Neuronal stem cell (in vitro differentiated cells): ENCODE measurements at places on chromosomes 3 and 15.

- no peak for DNase-seq
These were observed 90.2 kb upstream of the CHD2 start for GRCh38 chr15:92809880-92810361.

- no peak for DNase-seq
These were observed 300.5 kb upstream of the IGF1R start for GRCh38 chr15:98347866-98348265.

DNA sequence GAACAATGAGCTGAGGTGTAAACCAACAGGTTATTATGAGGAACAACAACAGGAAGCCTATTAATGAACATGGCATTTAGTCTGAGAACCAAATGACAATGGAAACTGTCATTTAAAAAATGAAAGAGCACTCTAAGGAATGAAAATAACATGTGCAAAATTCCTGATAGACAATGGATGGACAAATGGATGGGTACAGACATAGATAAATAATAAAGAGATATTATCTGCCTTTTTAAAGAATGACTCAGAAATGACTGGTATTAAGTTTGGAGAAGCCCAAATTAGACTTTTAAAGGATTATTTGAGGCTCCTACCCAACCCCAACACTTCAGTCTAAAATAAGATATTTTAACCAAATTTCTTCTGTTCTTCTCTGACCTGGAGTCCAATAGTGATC lies 650.5 kb upstream of the ZNF385D start:
- no peak for DNase-seq

DNA sequence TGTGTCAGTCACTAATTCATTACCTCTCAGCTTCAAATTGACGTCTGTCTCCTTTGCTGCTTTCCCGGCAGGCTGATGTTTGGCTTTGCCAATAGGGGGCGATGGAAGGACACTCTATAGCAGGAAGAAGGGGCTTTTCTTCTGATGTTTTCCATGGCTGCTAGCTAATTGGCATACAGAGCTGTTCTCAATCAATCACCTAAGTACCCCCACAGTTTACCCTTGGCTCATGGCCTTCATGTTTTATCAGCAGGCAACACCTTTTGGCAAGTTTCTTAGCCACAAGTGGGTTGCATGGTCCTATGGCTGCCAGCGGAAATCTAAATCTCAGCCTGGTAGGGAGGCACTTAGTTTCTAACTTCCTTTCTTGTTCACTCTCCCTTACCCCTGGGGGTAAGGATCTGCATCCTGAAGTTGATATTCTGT lies 45.0 kb downstream of the ESYT3 start:
- DNase-seq, result peak; percentile 41

DNA sequence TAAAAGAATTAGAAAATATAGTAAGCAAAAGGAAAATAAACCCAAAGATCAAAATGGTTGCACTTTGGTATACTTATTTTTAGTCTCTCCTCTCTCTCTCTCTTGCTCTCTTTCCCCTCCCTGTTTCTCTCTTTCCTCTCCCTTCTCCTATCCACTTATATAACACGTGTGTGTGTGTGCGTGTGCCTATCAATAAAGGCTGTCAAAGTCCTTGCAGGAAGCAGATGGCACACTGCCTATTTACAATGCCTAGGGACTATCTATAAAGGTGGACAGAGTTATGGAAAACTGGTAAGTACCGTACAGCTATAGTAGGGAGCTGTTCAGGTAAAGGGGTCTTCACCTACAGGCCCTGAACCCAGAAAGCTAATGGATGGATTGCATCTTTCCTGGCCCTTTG lies 161.6 kb downstream of the SQOR start:
- no peak for DNase-seq

GRCh38 chr3:188191460-188191859 lies 37.5 kb downstream of the LPP start:
- no peak for DNase-seq

- no peak for DNase-seq
These were observed 1.2 kb upstream of the SLC22A13 start for GRCh38 chr3:38264353-38264771.

GRCh38 chr15:41789236-41789635 lies 15.0 kb downstream of the MAPKBP1 start:
- DNase-seq, result no peak

DNA sequence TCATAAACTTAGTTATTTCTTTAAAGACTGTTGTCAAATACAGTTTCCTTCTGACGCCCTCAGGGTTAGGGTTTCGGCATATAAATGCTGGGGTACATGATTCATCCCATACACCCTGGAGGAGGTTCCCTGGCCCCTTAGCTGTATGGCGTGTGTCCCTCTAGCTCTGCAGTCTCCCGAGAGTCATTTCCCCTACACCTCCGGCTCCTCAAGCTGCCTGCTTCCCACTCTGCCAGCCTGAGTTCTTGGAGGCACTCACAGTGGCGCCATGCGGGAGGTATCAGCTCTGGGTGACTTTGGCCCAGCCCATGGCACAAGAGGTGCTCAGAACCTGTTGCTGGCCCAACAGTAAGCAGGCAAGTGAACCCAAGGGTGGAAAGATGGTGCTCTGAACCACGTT lies 70.2 kb upstream of the TRPM1 start:
- no peak for DNase-seq

- DNase-seq, result no peak
These were observed 14.0 kb downstream of the H1-8 start for GRCh38 chr3:129556890-129557547.

GRCh38 chr15:60477916-60478565 lies 901 bp downstream of the ICE2 start:
- DNase-seq, result no peak

DNA sequence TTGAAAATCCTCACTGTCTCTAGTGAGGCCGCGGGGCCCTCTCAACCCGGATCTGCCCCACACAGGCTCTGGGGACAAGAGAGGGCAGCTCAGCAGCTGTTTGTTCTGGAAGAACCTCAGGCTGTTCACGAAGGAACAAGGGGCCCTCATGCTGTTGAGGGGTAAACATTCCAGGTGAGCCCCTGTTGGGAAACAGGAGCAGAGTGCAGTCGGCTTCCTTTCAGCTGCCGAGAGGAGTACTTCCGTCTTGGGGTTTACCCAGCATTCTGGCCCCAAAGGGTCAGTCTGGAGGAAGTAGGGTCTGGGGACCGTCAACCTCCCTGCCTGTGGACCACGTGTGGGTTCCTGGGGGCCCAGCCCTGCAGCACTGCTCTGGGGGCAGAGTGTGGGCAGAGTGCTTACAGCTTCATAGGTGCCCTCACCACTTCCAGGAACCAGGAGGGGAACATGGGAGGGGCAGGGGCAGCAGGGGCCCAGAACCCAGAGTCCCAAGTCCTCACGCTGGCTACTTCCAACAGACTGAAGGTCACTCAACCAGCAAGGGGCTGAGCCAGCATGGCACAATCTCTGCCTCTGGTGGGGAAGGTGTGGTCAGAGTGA lies 49.2 kb upstream of the CTSH start:
- no peak for DNase-seq

- peak; percentile 32 for DNase-seq
These were observed 194.6 kb upstream of the TPM1 start for GRCh38 chr15:62847900-62848489.

DNA sequence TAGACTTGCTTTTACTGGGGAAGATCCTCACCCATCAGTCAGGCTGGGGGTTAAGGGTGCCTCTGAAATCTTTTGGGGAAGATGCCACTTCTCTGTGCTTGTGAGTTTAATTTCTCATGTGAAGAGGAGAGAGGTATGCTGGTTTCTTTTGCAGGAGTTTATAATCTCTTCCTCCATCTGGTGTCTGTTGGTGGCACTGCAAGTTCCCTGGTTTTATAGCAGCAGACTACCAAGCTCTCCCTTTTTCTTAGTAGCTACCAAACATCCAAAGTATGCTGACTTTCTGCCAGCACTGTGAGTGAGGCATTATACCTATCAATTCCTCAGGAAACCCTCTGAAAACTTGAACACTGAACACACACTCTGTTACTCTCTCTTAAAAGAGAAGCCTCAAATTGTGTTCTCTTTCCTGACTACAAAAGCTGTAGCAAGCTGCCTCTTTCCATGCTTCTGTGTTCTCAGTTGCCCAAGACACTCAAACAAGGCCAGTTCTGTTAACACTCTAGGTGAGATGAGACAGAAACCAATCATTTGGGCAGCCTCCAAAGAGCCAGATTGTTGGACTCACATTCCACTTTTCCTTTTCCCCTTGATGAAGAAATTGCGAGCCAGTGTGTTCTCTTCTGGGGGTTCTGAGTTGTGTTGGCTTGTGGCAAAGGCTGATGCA lies 299.5 kb downstream of the GAP43 start:
- DNase-seq, result no peak

DNA sequence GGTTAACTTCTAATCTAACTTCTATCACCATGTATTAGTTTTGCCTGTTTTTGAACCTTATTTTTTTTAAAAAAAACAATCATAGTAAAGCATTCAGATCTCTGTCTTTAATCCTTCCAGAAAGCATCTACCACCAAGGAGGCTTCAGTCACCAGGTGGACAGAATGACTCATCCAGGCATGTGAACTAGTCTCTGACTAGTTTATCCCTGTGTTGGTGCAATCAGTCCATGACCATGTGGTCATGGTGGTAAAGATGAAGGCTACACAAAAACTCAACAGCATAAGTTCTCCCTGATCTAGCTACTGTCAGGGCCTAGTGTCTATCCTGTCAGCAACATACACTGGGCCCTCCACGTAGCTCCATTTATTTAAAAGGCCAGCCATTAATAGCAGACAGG lies 750.6 kb downstream of the AGBL1 start:
- no peak for DNase-seq

- no peak for DNase-seq
These were observed 31.8 kb downstream of the TTC14 start for GRCh38 chr3:180633722-180634121.

GRCh38 chr15:31871166-31871886 lies 159.0 kb upstream of the CHRNA7 start:
- DNase-seq, result no peak

- no peak for DNase-seq
These were observed 160.0 kb downstream of the TBL1XR1 start for GRCh38 chr3:177037241-177037640.

DNA sequence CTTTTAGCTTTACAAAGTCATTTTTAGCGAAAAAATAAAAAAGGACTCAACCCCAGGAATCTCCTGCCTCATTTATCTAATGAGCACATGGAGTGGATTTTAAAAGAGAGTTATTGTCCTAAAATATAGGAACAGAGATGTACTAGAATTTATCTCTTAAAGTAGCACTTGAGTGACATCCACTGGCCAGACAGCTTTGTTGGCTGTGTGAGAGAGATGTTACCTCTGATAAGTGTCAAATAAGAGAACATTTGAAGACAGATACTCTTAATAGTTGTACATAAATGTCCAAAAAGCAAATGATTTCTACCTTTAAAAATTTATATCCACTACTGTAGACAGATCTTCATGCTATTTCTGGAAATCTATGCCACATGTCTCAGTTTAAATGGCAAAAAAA lies 12.3 kb upstream of the MFSD1 start:
- DNase-seq, result no peak
